T-cell (primary cell): ENCODE measurements at places on chromosomes 1 and 21. TPM values are rescaled to one million over a fixed set of nuclear protein-coding genes. Genes with fewer than 3 reads are reported as not detected.

The RNU1-1 gene
- 4,743 TPM for total RNA-seq

The UBE2U gene
- not detected for total RNA-seq

The GIPC2 gene
- total RNA-seq: 0.09 TPM

The KRTAP19-8 gene
- not detected for total RNA-seq

The C21orf91 gene
- 52.6 TPM for total RNA-seq

The CDA gene
- total RNA-seq: 0.35 TPM

The JAM2 gene
- not detected for total RNA-seq

The ARF1 gene
- total RNA-seq: 232 TPM
